NCI-H1694 (cell line): ENCODE measurements at places on chromosomes 5 and 9.

- DNase-seq, result no peak
Observed at GRCh38 chr5:113652161-113652560, 138.7 kb downstream of the YTHDC2 start.

- DNase-seq, result peak; percentile 25
Observed at GRCh38 chr5:124790895-124791732, 44.7 kb upstream of the ZNF608 start.

DNA sequence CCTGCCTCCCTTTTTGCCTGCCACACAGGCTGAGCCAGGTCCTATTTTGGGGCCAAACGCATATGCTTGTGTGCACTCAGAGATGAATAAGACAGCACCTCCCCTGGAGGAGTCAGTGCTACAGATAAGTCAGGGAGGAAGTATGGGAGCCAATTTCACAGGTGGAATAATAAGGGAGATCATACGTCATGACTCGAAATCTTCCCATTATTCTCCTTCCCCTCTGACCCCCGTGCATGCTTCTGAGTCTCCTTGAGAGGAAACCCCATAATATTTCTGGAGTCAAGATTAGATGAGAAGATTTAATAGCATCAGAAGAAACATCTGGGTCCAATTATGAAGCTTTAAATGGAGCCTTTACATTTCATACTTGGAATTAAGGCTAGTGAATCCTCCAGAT lies 15.1 kb upstream of the ZCCHC7 start:
- DNase-seq, result no peak

DNA sequence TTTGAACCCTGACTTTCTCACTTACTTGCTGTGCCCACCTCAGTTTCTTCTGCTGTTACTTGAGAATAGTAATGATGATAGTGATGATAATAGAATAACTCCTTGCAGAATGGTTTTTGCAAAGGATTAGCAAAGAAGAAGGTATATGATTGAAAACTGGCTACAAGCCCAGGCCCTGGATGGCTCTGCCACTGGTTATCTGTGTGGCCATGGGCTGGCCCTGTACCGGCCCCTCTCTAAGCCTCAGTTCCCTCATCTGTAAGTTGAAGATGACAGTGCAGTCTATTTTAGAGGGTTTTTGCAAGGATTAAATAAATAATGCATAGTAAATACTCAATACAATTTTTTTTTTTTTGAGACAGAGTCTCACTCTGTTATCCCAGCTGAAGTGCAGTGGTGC lies 6.2 kb downstream of the TTLL11 start:
- DNase-seq, result no peak

DNA sequence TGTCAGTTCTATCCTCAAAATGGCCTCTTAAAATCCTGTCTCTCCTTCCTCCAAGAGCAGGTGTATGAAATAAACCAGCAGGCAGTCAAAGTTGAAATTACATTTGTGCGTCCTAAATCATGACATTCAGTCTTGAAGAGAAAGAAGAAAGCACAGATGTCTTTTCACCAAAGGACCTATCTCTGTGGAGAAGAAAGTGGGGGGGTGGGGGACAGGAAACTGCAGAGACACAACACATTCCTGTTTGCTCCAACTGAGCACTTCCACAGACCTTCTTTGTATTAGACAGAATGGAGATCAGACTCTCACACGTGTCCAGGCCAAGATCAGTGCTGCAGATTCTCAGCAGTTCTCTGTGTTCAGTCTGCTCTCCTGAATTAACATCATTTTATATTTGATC lies 471.9 kb upstream of the RGMB start:
- DNase-seq, result no peak

GRCh38 chr5:74608736-74609601 lies 31.6 kb downstream of the ENC1 start:
- no peak for DNase-seq

- DNase-seq, result no peak
Observed at GRCh38 chr9:20620650-20621470, 1.4 kb downstream of the MLLT3 start.

- no peak for DNase-seq
Observed at GRCh38 chr5:132254321-132254977, 3.0 kb upstream of the PDLIM4 start.

- no peak for DNase-seq
Observed at GRCh38 chr5:38776149-38776896, 69.5 kb upstream of the OSMR start.

DNA sequence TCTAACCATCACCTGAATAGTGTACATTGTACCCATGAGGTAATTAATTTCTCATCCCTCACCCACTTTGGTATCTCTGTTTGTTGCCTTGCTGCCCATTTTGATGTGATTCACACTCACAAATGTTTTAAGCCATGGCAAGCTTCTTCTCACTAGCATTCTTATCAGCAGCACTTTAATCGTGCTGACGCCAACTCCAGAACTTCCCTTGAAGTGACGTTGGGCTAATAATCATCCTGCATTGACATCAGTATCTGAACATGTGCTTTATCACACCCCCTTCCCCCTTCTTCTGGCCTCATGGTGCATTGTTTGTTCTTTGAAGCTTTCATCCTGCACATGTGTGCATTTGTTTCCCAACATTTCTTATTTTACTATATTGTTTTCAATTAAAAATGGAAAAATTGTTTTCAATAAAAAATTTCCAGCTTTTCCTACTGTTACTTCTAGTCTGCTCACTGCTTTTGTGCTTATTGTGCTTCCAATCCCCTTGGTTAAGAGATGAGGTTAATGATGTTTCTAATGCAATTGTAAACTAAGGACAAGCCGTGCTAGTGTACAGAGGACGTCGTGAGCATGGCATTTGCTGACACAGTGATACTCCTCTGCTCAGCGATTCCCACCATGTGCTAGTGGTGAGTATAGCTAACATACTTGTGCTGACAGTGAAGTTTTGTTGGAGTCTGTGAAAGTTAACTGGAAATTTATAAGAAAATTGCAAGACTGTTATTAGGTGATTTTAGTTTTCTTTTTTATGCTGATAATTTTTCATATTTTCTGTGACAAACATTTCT lies 238.5 kb downstream of the KDM4C start:
- no peak for DNase-seq

GRCh38 chr5:35436400-35437057 lies 181.1 kb upstream of the SPEF2 start:
- peak; percentile 77 for DNase-seq

DNA sequence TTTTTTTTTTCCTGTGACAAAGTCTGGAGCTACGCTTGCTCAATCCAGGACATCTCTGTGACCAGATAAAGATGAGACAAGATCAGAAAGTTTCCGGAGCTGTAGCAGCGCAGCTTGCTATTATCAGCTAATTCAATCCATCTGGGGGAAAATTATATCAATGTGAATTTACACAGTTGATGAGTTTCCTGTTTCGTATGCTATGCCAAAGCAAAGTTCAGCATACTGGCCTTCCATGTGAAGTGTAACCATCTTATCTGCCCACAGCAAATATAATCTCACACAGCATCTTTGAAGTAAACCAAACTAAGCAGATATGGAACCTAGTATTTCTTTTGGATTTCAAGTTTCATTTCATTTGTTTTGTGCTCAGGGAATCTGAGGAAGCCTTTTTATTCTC lies 1767.7 kb downstream of the EFNA5 start:
- DNase-seq, result no peak

DNA sequence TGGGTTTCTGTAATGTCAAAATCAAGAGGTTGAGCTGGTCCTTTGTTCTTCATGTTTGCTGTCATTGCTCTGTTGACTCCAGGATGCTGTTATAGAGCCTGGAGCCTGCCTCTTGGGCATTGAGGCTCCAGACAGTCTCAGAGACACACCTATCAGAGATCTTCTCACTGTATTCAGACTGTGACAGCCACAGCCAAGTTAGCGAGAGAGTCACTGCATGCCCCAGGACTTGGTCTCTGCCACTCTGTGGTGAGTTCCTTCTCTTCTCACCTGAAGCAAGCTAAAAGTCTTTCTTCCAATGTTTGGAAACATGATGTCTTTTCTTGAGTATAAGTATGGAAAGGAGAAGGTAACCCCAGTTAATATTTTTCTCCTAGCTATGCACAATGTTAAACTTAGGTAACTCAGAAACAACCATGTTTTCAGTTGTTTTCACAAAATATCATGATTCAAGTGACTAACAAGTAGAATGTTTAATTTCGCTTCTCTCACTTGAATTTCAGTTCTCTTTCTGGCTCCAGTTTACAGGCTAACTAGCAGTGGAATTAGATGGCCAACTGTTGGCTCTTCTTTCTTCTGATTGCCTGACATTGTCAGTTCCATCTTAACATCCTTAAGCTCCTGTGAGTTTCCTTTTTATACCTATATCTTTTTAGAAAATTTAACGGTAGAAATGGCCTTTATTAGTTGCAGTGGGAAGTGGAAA lies 20.6 kb upstream of the ZFYVE16 start:
- no peak for DNase-seq

DNA sequence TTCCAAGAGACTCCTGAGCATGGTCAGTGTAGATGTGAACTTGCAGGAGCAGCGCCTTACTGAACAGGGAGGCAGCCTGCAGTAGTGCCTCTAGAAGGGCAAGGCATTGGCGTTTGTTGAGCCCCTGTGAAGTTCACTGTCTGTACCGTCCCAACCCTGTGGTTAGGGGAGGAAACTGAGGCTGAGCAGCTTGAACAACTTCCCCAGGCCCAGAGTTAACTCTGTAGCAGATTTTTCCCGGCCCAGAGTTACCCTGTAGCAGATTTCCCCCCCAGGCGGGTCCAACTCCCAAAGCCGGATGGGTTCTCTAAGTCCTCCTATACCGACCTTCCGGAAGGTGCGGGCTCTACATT lies 9.6 kb downstream of the LMX1B start:
- no peak for DNase-seq

DNA sequence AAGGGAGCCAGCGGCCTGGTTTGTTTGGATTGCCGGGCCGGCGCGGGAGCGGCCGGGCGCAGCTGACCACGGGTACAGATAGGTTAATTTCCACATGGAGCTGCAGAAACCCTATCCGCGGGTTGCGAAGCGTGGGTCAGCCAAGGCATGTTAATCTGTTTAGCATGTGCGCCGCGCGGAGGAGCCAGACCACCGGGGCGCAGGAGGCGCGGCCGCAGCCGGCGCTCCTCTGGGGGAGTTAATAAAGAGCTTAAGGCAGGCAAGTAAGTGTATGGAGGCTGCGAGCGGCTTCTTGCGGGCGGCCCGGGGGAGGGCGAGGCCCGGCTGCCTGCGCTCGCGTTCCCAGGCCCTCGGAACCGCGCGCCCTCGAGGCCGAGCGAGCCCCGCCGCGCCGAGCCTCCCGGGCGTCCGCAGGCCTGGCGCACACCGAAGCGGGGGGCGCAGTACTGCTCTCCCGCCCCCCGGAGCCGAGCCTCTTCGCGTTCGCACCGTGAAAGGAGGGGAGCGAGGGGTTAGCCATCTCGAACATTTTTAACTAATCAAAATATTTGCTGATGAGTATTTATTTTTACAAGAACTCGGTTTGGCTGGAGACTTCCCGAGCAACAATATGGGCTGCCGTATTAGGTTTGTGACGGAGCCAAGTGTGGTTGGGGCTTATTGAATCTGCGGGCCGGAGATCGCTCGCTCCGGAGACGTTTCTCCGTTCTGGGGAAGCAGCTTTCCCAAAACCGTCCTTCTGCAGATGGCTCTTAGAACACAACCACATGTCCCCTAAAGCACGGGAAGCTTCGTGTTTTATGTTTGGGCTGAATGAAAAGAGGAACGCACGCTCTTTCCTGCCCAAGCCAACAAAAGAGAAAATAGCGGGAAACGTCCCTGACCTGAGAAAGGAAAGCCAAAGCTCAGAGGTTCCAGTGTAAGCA lies 28.8 kb downstream of the FOXD1 start:
- no peak for DNase-seq

GRCh38 chr5:179607160-179607931 lies 16.1 kb downstream of the HNRNPH1 start:
- DNase-seq, result peak; percentile 69

DNA sequence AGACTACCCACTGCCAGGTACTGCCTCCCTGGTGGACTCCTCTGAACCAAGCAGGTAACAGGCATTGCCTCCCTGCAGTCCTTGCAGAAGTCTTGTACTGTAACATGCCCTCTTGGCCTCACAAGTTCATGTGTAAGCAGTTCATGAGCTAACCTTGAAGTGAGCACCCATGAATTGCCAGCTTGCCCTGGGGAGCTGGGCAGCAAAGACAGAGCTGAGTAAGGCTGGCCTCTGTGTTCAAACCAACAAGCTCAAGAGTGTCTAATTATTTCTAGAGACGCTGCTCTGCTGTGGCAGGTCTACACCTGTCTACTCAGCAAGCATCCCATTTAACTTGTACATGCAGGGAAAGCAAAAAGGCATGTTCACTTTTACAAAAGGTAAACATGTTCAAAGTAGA lies 113.5 kb downstream of the FEM1C start:
- DNase-seq, result no peak

GRCh38 chr9:14693251-14693861 lies at the start of gene ZDHHC21:
ZDHHC21 (minus strand) TSS chr9:14693432; CDS start chr9:14674340, 19,092 bp downstream.
- DNase-seq, result no peak

DNA sequence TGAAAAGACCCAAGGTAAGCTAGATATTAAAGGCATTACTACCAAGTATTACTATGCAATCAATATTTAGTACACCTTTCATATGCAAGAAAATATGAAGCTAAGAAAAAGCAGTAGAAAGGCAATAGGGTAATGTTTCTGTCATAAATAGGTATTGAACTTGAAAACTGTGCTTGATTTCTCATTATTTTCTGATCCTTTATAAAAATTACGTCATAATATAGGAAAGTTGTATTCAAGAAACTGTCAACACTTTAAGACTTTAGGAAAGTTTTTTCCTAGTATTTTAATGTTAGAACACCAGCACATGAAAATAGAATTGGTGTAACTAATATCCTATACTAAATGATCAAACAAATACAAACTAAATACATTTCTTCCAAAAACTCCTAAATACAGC lies 133.2 kb downstream of the EDIL3 start:
- DNase-seq, result no peak

GRCh38 chr5:110752953-110753352 lies 14.1 kb downstream of the SLC25A46 start:
- DNase-seq, result no peak

DNA sequence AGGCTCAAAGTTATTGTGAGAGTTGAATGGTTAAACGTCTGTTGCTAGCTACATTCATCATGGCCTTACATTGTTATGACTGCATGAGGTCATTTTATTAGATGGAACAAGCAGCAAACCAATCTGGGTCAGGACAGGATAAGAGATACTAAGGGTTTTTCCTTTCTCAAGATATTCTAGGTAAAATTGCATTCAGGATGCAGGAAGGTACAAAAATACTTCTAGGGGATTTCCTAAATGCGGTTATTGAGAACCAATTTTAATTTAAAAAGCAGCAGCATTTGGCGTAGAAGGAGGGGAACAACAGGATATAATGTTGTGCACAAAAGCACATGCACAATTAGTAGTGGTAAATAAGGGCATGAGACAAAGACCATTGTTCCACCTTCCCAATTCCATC lies 39.2 kb upstream of the LURAP1L start:
- no peak for DNase-seq
